ENCODE measurements at places on chromosomes 2 and 18. TPM values are rescaled to one million over a fixed set of nuclear protein-coding genes. Genes with fewer than 3 reads are reported as not detected.

The LBH gene
- total RNA-seq, result not detected

The SLC19A3 gene
- total RNA-seq, result not detected

The CGREF1 gene
- total RNA-seq, result 11.3 TPM

The KIAA2012 gene
- not detected for total RNA-seq

The LRRTM1 gene
- not detected for total RNA-seq

The CXCR4 gene
- not detected for total RNA-seq

The SERPINB3 gene
- total RNA-seq, result not detected

The CYRIA gene
- not detected for total RNA-seq

All from G401 (cell line).